Pulmonary artery endothelial cell (primary cell): ENCODE measurements at places on chromosomes 16 and 17. TPM values are rescaled to one million over a fixed set of nuclear protein-coding genes. Genes with fewer than 3 reads are reported as not detected.

Gene IGF2BP1
- total RNA-seq = 0.21 and 0.40 TPM in 2 replicates

Gene KRTAP9-8
- not detected in 2 replicates for total RNA-seq

Gene CHAD
- total RNA-seq = not detected in 2 replicates

Gene PIRT
- total RNA-seq = not detected in 2 replicates

Gene CLDN9
- total RNA-seq = not detected in 2 replicates

Gene PDILT
- not detected in 2 replicates for total RNA-seq

Gene DNAH3
- total RNA-seq = under 0.01 TPM in 1 of 2 replicates, not detected in the other

Gene C16orf74
- 32.4 and 40.8 TPM in 2 replicates for total RNA-seq

Gene PRSS33
- not detected in 2 replicates for total RNA-seq

Gene ATP2A1
- 0.20 and 0.28 TPM in 2 replicates for total RNA-seq

Gene ZACN
- not detected in 2 replicates for total RNA-seq

Gene KRT24
- not detected in 2 replicates for total RNA-seq

Gene UBTF
- 52.5 and 67.6 TPM in 2 replicates for total RNA-seq

Gene TEKT5
- not detected in 2 replicates for total RNA-seq

Gene CIITA
- total RNA-seq = 0.07 and 0.14 TPM in 2 replicates

Gene CRYBA1
- total RNA-seq = not detected in 2 replicates

Gene MT4
- total RNA-seq = not detected in 2 replicates

Gene KLHL10
- not detected in 2 replicates for total RNA-seq

Gene EVI2A
- total RNA-seq = 0.33 and 0.35 TPM in 2 replicates

Gene CUEDC1
- total RNA-seq = 4.4 and 5.2 TPM in 2 replicates

Gene C1QTNF8
- total RNA-seq = not detected in 2 replicates
